AML-193 (cell line): ENCODE measurements at places on chromosomes 2 and 18.

- no peak for DNase-seq
Measured at GRCh38 chr18:60391571-60392226, 19.1 kb upstream of the MC4R start.

DNA sequence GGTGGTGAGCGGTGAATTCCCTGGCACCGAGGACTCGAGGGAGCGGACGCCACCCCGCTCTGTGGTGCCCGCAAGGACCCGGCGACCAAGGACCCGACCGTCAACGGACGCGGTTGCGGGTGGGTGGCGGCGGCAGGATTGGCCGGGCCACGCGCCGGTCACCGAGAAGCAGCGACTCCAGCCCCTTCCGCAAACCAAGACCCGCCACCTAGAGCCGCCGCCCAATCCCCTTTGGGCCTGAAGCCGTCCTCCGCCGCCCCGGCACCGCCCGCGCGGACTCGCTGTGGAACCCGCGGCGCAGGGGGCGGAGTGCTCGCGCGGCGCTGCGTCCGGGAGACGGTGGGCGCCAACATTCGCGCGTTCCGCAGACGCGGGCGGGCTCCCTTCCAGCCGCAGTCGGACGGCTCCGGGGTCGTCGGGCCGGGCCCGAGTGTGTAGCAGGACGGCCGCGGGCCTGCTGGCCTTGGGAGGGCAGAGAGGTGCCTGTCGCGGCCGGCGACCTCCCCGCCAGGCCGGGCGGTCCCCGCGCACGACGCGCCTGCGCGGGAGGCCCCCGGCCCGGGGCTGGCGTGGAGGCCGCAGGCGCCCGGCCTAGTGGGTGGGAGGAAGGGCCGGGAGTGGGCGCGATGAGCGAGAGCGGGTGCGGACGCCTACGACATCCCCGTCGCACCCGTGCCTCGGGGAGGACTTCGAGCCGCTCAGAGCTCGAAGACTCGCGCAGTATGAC lies at the start of the genes FAM228B and PFN4:
TSS of gene FAM228B (plus strand) at position 275 of the 727 bp plus-strand sequence. CDS start 893 bp downstream, outside the sequence.
TSS of gene PFN4 (minus strand) at position 140 of the 727 bp plus-strand sequence. CDS start 799 bp downstream, outside the sequence.
- DNase-seq = peak; percentile 74

- peak; percentile 32 for DNase-seq
Measured at GRCh38 chr2:223837287-223838061, at the start of gene AP1S3. AP1S3 (minus strand) TSS chr2:223837582; CDS start chr2:223837450, 132 bp downstream.

- DNase-seq = no peak
Measured at GRCh38 chr2:170895023-170895757, 33.9 kb upstream of the GORASP2 start.

DNA sequence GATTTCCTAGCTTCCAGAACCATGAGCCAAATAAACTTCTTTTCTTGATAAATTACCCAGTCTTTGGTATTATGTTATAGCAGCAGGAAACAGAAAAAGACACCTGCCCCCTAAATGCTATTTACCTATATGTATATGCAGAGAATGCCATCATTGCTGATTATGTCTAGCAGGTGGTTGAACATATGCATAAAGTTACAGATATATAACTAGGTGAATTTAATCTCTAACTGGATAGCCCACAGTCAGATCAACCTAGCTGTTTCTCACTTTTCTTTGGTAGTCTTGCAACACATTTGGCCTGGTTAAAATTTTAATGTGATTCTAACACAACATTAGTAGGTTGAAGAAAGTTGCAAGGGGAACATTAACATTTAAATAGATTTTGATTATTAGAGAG lies 7.1 kb upstream of the CERS6 start:
- DNase-seq = no peak

GRCh38 chr2:121351521-121352318 lies 66.7 kb upstream of the TFCP2L1 start:
- no peak for DNase-seq

DNA sequence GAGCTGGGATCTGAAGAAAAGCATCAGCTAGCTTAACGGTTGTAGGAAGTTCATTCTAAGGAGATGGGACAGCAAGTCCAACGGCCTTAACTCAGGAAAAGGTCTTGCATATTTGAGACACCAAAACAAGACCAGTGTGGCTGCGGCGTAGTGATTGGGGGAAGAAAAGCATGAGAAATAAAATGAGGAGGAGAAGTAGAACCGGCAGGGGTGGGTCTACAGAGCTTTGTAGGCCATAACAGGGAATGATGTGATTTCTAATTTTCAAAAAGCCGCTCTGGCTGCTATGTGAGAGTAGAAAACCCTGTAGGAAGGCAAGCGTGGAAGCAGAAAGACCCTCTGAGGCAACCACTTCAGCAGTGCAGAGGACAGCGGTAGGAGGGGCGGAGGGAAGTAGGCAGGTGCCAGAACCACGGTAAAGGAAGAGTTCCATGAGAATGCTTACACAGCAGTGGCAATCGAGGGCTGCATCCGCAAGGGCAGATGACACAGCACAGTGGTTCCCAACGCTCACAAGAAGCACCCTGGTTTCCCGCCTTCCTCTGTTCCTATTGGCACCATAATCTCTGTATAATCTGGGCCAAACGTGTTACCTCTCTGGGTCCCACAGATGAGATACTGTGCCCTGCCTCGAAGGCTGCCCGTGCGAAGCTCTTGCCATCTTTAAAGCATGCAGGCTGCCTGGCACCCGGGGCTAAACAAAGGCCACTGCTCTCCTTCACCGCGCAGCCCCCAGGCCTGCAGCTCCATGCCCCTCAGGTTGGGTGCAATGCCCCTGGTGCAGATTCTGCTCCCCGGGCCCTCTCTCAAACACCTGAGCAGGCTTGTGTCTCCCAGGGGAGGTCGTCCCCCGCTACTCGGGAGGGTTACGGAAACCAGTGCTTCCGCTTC lies 795 bp downstream of the ANKRD39 start:
- peak; percentile 35 for DNase-seq

- DNase-seq = peak; percentile 75
Measured at GRCh38 chr2:64646007-64646880, 7.5 kb downstream of the SERTAD2 start.

DNA sequence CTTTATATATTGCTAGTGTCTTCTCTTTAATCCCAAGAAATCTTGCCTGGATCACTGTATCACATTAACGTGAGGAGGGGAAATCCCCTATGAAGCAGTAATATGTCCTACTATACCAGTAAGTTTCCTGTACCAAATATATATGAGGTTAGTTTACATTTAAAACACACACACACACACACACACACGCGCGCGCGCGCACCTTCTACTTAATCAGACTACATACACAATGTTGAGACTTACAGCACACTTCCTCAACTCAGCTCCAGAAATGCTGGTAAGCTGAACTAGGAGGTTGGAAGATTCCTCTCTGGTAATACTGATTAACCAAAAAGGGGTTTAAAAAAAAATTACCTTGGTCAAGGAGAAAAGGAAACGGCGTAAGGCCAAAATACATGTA lies 49.3 kb downstream of the USP34 start:
- DNase-seq = no peak

- no peak for DNase-seq
Measured at GRCh38 chr2:201413143-201413542, 38.1 kb downstream of the TRAK2 start.

- no peak for DNase-seq
Measured at GRCh38 chr2:180927030-180927686, 53.2 kb upstream of the UBE2E3 start.

GRCh38 chr2:223944166-223944702 lies 901 bp downstream of the WDFY1 start:
- DNase-seq = peak; percentile 21

DNA sequence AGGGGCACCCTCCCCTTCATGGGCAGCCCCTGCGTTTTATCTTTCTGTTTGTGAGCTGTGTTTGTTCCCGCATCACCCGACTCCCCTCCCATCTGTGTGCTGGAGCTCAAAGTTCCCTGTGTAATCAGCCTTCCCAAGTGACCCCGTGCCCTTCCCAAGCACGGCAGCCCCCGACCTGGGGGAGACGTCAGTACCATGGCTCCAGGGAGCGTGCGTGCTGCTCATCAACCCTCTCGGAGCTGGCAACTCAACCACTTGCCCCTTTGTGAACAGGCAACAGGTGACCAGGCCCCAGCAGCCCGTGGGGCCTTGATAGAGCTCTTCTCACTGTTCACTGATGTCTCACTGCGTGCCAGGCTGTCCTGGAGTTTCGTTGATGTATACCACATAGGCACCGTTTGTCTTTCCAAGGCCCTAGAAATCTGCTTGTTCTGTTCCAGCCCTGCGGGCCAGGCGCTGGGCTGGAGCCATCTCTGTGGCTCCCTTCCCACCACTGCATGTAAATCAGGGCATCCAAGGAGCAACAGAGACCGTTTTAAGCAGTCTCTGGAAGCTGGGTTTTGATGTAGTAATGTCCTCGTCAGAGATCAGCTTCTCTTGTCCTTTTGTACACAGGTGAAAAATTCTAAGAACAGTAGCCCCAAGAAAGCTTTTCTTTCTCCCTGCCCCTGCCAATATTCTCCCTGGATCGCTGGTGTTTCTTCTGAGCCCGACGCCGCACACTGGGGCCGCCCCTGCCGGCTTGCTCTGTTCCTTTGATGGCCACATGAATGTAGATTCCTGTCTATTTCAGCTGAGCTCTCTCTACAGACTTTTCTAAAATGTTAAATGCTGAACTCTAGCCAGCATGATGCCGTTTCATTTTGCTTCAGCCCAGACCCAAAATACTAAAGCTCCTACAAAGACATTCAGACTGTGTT lies 107.0 kb upstream of the PTPRM start:
- DNase-seq = no peak

- DNase-seq = no peak
Measured at GRCh38 chr2:240926516-240927389, 20.6 kb downstream of the CROCC2 start.

DNA sequence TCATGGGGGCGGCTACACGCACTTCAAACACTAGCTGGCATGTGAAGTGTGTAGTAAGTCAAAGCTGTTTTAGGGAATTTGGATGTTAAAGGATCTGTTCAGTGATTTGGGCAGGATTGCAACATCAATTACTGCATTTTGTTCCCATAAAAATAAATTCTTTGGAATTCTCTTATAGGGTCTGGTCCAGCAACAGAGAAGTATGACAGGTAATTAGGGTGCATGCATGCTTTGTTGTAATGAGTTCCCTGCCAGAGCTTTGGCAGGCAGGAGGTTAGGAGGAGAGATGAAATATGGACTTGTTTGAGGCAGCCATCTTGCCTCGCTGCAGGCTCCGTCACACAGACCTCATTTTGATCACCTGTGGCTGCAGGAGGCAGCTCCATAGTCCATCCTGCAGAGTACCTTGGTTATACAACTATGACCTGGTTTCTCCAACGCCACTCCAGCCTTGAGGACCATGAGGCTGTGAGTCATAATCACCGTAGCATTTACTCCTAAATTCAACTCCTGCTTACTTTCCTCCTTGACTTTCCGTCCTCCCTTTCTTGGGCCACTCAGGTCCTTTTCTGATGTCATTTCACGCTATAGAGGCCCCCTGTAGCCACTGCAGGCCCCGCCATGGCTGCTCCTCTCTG lies 26.5 kb upstream of the EML4 start:
- DNase-seq = no peak

- DNase-seq = no peak
Measured at GRCh38 chr2:25098670-25099486, 57.0 kb downstream of the EFR3B start.

- DNase-seq = no peak
Measured at GRCh38 chr2:204487447-204488229, 57.6 kb upstream of the PARD3B start.

- peak; percentile 57 for DNase-seq
Measured at GRCh38 chr2:223779877-223780276, 57.5 kb downstream of the AP1S3 start.

DNA sequence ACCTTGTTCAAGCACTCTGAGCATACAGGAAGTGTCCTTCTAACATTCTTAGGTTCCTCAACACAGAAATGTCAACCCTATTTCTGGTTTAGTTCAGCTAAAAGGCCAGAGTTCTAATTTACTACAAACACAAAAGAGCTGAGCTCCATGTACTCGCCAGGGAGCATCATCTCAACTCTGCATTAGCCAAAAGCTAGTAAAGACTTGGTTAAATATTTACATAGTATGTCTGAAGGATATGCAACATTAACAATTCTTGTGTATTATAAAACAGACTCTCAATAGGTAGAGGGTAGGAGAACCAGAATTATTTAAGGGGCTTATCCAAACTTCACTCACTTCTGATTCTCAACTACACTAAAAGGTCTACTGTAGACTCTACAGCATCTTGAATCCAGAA lies 154.6 kb downstream of the THADA start:
- no peak for DNase-seq

DNA sequence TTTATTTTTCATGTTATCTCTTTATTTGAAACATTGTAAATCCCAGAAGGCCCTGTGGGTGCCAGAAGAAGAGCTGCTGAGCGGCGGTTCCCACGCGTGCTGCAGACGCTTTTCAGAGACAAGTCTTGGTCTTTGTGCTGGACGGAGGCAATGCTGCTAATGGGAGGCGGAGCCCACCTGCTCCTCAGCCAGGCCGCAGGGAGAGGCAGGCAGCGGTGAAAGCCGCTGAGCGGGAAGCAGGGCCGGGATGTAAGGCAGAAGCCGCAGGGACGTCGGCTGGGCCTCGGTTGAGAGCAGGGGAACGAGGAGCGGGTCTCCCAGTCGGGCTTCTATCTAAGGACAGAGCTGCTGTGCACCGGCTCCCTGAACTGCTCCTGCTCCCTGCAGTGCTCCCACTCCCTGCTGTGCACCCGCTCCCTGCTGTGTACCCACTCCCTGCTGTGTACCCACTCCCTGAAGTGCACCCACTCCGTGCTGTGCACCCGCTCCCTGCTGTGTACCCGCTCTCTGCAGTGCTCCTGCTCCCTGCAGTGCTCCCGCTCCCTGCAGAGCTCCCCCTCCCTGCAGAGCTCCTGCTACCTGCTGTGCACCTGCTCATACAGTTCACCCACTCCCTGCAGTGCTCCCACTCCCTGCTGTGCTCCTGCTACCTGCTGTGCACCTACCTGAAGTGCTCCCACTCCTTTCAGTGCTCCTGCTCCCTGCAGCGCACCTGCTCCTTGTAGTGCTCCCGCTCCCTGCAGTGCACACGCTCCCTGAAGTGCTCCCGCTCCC lies 16.4 kb downstream of the TMEM18 start:
- DNase-seq = no peak

DNA sequence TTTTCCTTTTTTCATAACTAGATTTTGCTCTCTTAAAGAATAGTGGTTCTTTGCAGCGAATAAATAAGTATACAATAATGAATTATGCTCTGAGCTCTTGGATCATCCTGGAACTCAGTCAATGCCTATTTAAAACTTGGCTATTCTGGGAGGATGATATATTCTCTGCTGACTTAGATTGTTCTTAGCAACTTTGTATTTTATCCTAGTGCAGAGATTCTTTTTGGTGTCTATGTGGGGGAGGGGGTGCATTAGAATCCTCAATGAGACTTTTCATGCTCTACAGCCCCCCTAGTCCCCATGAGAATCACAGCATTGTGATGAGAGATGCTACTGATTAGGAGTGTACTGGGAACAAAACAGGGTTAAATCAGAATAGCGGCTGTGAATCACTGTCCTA lies 8.8 kb upstream of the FAM98A start:
- DNase-seq = no peak
